ENCODE measurements at places on chromosomes 1 and 21.

DNA sequence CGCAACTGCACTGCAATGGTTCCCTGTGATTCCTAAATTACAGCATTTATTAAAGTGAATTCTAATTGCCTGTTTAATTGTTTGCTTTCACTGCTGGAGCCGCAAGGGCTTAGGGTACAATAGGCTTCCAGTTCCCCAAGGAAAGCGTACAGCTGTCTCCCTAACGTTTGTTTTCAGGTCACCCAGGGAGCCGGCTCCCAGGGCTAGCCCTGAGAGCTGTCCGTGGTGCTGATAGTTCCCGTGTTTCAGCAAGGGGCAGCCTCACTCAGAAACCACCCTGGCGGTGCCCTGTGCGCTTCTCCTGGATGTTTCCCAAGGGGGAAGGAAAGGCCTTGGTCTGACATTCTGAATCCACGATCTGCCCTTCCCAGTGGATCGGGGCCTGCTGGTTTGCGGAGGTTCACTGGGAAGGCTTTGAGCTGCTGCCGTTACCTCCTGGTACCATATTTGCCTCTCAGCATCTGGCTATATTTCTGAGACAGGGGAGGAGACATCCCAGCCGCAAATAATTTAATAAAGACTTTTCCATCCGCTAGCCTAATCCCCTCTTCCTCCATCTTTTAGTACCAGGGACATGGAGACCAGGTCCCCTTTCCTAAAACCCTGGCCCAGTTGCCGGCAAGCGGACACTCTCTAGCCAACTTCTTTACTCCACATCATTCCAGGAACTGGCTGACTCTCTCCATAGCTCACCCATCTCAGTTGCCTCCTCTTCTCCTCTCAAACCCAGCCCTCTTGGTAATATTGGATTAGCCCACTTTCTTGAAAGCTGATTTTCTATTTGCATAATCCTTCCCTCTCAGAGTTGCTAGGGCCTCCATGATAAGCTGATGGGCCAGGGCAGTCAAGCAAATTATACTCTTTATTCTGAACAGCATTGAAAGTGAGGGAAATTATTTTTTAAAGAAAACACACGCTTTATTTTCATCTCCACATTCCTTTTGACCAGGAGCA lies 149.0 kb downstream of the IGSF21 start:
- DNase-seq = peak; percentile 65

- peak; percentile 54 for DNase-seq
Measured at GRCh38 chr1:116573431-116574095, 2.7 kb upstream of the CD58 start.

- DNase-seq = peak; percentile 61
Measured at GRCh38 chr1:184513966-184514365, 127.1 kb downstream of the C1orf21 start.

DNA sequence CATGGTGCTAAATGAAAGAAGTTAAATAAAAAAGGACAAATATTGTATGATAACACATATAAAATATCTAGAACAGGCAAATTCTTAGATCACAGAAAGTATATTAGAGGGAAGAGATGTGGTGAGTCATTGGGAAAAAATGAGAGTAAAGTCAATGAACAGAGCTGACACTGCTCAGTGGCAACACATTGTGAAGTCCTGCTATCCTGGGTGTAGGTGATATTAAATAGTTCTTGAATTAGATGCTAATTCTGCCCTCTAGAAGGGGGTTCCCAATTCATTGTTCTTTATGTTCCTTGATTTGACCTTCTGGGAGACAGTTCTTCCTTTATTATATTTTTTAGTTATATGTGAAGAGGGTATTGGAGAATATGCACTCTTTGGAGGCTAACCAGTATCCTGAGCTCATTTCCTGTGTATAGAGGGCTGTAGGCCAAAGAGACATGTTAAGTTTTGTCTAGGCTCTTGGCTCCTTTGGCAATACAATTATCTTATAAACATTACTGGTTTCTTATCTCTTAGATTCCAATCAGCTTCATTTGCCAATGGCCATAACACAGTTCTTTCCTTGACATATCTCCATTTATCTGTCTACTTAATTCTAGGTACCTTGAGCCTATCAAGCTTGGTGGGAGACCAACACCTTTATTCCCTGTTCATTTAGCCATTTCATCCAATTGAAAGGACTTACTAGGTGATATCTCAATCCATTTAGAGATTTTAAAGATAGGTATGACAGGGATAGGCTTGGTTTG lies 6.6 kb upstream of the SLC35A3 start:
- DNase-seq = no peak

DNA sequence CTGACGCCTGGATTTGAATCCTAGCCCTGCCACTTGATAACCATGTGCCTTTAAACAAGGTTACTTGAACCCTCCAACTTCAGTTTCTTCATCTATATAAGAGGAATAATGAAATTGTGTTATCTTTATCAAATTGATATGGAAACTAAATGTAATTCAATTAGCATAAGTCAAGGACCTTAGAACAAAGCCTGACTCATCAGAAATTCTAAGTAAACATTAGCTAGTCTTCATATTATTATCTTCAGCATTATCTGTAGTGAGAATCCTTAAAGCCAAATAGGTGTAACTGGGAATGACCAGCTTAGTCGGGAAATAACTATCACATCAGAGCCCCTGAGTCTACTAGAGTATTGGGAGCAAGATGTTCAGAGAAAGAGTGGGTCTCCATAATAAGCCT lies 6.6 kb downstream of the SELL start:
- no peak for DNase-seq

DNA sequence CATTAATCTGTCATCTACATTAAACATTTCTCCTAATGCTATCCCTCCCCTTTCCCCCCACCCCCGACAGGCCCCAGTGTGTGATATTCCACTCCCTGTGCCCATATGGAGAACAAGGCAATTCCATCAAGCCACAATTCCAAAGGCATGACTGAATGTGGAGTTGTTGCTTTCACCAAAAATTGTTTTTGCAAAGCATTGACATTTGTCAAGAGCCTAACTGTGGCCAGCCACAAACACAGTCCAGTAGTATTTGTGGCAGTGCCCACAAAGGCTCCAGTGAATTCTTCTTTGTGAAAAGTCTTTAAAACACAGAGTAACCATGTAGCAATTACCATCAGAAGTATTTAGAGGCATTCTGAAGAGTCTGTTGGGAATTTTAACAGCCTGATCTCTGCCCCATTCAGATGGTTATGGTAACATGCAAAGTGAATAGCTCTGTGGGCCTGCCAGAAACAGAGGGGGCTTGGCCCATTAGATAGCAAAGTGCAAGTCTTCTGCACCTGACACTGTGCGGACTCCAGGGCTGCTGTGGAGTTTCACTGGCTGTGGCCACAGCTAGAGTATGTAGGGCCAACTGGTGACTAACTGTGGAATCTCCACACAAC lies 11.6 kb upstream of the LRRC53 start:
- DNase-seq = no peak

DNA sequence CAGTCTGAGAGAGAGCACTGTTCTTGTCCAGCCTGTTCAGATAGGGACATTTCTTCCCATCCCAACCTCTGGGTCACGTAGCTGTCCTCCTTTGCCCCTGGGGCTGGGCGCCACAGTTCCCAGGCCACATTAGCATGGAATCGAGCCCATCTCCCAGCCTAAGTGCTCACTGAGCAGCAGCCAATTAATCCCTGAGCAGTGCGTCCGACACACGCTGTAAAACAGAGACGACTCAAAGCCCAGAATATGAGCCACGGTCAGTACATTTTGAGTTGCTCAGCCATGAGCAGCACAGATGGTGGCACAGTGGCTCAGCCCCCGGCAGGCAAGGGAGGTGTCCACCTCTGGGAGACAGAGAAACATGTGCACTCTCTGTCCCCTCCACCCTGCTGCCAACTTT lies 267.4 kb downstream of the NPHP4 start:
- no peak for DNase-seq

DNA sequence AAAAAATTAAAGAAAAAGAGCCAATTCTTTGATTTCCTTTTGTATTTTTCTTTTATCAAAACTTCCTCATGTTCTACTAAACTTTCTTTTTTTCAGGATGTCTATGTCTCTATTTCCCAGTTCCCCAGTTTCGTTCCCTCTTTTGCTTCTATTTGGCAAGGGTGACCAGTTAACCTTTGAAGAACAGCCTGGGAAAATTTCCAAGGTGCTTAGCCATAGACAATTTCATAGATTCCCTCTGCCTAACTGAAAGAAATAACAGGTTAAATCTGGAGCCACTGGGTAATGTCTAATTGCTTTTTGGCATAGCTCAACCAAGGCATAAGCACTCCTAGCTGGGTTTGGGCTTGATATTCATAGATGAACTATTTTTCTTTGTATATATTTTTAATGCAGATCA lies 272.3 kb downstream of the ADGRL2 start:
- no peak for DNase-seq

- no peak for DNase-seq
Measured at GRCh38 chr1:64492424-64492823, 22.5 kb downstream of the CACHD1 start.

DNA sequence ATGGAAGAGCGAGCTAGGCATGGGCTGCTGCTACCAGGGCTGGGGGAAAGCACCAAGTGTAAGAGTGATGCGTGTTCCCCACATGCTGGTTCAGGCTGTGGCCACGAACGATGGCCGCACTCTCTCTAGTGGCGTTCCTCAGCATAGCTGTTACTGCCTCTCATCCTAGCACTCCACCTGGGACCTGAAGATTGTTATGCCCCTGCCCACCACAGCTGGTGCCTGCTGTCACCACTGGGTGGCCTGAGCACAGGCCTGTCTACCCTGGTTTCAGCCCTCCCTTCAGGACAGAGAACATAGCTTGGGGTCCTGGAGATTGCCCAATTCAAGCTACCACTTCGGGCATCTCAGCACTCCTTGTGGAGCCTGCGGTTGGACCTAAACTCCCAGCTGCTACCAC lies 80.1 kb upstream of the PDC start:
- DNase-seq = no peak

- DNase-seq = no peak
Measured at GRCh38 chr1:172630056-172630818, 28.7 kb upstream of the FASLG start.

- DNase-seq = peak; percentile 37
Measured at GRCh38 chr1:94805912-94806311, 14.2 kb upstream of the SLC44A3 start.

DNA sequence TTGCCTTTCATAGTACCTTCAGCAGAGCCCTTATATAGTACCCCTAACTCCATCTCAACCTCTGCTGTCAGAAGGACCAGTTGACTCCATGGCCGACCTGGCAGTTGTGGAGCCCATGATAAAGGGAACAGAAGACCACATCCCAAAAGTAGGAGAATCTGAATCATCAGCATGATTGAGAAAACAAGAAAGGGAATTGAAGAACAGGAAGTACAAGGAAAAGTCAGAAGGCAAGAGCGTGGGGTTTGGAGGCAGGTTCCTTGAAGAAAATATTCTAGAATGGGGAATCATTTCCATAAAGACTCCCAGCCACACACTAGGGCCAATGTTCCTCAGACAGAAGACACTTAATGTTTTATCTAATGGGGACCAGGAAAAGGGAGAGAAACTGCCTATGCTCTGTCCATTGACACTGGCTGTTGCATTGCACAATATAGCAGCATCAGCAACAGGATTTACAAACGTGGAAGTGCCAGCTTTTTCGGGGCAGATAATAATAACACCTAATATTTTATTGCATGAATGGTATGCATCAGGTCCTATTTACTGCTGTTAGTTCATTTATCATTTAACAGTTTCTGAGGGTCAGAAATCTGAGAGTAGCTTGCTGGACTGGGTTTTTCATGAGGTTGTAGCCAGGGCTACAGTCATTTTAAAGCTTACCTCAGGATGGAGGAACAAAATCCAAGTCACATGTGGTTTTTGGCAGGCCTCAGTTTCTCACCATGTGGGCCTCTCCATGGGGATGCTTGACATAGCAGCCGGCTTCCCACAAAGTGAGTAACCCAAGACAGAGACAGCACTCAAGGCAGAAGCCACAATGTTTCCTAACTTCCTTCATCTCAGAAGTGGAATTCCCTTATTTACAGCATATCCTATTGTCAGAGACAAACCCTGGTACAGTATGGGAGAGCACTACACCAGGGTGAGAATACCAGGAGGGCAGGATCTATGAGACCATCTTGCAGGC lies 483.4 kb downstream of the PLPP3 start:
- no peak for DNase-seq

- no peak for DNase-seq
Measured at GRCh38 chr1:185040408-185040735, 5.0 kb upstream of the RNF2 start.

- DNase-seq = no peak
Measured at GRCh38 chr21:34813266-34813894, 144.6 kb downstream of the CLIC6 start.

DNA sequence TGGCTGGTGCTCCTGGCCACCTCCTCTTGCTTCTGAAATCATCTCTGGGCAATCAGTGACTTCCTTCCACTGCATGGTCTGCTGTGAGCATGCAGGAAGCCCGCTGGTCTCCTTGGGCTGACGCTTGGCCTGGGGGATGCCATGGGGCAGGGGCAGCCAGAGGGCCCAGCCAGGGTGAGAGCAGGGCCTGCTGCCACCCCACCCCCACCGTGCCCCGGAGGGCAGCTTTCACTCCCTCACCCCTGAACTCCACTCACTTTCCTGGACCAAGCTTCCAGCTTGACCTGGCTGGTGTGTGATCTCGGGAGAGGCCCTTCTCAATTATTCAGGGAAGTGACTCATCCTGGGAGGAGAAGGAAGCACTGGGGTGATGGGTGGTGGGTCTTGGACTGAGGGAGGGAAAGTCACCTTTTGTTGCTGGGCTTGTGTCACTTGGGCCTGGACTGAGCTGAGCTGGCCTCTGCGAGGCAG lies 270.2 kb upstream of the CSF3R start:
- DNase-seq = no peak

DNA sequence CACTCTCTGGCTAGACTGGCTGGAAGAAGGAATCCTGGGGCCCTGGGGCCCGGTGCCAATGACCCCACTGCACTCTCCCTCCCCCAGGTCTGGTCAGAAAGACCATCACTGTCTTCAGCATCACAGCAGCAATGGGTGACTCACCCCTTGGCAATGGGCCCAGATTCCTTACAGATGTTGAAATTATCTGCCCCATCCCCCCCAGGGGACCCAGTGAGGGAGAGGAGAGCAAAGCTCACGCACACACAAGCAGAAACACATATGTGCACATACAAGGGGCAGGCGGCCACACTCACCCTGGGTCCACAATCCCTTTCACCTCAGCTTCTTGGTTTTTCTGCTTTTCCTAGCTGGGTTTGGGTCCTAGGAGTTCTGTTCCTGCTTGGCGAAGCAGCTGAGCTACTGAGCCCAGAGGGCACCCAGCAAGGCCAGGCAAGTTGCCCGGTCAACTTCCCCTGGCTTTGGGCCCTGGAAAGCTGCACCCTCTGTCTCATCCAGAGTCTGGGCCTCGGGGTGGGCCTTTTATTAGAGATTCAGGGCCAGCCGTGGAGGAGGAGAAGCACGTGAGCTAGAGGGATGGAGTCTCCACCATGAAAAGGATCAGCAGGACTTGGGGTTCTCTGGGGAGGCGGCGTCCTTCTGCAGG lies 2.6 kb downstream of the COL16A1 start:
- DNase-seq = peak; percentile 93

- DNase-seq = peak; percentile 76
Measured at GRCh38 chr1:2314803-2315673, 76.3 kb downstream of the MORN1 start.

- no peak for DNase-seq
Measured at GRCh38 chr1:64527165-64527564, 57.2 kb downstream of the CACHD1 start.

All from right cardiac atrium (tissue), 5 donors.